ENCODE measurements at places on chromosomes 3 and 15. TPM values are rescaled to one million over a fixed set of nuclear protein-coding genes. Genes with fewer than 3 reads are reported as not detected.

XCR1 gene
- not detected for total RNA-seq

UBE2E2 gene
- 50.8 TPM for total RNA-seq

ONECUT1 gene
- total RNA-seq = not detected

ACAN gene
- 0.77 TPM for total RNA-seq

DNA sequence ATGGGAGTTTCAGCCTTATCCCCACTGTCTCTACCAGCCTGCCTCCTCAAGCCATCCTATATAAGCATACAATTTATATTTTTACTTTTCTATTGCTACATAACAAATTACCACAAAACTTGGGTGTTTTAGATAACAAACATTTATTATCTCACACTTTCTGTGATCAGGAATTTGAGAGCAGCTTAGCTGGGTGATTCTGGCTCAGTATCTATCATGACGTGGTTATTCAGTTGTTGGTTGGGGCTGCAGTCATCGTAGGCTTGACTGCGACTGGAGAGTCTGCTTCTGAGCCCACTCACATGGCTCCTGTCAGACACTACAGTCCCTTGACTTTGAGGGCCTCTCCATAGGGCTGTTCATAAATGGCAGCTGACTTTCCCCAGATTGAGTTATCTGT lies 20.7 kb downstream of the PARP15 start:
- no peak for DNase-seq

DNA sequence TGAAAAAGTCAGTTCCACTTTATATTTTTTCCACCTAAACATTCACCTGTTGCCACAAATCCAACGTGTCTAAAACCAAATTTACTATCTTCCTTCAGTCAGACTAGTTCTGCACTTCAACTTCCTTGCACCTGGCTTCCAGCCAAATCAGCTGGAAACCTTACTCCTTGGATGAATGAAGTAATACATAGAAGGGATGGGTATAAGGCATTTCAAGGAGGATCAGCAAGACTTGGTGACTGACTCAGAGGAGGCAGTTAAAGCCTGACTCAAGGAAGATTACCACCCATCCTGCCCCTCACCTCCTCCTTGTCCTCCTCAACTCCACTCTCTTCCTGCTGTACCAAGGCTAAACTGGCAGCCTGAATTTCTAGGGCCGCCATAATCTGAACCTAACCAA lies 37.1 kb downstream of the QTRT2 start:
- peak; percentile 29 for DNase-seq

GRCh38 chr3:157148196-157148889 lies 11.6 kb downstream of the CCNL1 start:
- DNase-seq = no peak

TEX55 gene
- total RNA-seq = not detected

- no peak for DNase-seq
Observed at GRCh38 chr3:67376416-67376815, 278.0 kb downstream of the SUCLG2 start.

DNA sequence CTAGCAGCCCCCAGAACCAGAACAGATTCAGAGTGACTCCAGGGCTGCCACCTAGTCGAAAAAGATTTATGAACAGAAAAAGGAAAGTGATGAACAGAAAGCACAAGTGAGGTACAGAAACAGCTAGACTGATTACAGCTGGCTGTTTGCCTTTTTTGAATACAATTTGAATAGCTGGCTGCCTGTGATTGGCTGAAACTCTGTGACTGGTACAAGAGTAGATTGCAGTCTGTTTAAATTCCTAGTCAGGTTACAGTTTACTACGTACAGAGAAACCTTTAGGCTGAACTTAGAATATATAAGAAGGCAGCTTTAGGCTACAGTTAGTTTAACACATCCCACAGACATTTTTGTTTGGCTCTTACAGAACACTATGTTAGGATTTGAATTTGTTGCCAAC lies 10.0 kb downstream of the CCDC13 start:
- DNase-seq = no peak

DNA sequence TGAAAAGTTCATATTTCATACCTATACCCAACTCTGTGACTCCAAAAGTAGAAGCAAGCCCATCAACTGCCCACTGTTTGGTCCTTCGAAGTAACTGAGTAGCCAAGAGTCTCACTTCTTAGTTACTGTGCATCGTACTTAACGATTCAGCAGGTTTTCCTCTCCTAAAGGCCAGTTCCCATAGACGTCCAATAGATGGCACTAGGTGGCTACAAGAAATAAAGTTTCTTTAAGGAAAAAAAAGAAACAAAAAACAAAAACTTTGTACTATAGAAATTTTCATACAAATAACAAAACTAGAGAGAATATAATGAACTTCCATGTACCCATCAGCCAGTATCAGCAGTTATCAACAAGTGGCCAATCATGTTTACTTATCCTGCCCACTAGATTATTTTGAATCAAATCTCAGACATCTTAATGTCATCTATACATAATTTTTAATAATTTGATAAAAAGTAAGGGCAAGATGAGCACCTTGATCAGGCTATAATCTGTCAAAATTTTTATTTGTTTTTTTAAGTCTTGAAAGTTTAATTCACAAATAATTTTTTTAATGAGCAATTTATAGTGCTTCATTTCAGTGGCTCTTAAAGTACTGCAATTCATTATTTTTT lies 63.8 kb upstream of the ACP3 start:
- DNase-seq = no peak

DNA sequence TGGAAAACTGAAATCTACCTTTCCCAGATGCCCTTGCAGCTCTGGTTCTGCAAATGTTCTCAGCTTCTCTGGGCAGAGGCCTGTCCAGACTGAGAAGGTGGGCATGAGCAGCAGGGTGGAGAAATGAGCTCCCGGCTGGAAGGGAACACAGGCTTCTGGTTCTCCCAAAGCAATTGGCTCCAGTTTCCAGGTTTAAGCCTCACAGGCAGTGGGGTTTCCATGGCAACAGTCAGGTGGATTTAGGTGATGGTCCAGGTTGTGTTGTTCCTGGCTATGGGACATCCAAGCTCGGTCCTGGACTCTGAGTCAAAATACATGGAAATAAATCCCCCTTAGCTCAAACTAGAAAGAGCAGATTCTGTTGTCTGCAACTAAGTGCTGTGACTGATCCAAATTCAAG lies 94.6 kb upstream of the IQSEC1 start:
- DNase-seq = no peak

GRCh38 chr3:119015942-119016341 lies 18.7 kb downstream of the IGSF11 start:
- DNase-seq = no peak

PAK6 gene
- 10.1 TPM for total RNA-seq

- peak; percentile 56 for DNase-seq
Observed at GRCh38 chr3:39447637-39448483, 19.6 kb upstream of the MOBP start.

- no peak for DNase-seq
Observed at GRCh38 chr15:71302861-71303410, 187.7 kb downstream of the THSD4 start.

FGF7 gene
- 24.5 TPM for total RNA-seq

DNA sequence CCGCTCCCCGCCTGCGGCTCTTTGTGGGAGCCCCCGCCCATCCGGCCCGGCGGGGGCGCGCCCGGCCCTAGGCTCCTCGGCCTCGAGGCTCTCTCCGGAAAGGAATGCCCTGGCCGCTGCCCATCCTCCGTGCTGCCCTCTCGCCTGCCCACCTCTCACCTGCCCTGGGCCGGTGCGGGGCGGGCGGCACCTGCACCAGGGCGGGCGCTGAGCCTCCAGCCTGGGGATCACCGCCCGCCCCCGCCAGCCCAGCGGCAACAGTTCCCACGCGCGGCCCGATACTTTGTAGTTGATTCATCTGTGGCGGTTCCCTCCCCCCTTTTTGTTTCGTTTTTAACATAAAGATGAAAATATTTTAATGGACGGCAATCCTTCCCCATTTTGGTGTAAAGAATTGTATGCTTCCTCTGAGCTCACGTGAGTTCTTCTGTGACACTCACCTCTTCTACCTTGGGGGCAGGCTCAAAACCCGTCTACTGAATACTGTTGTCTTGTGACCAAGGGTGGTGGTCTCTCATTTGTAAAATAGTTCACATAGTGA lies 1.9 kb downstream of the KLF13 start:
- no peak for DNase-seq

- DNase-seq = no peak
Observed at GRCh38 chr3:124277144-124277890, 285.4 kb upstream of the ROPN1 start.

- DNase-seq = no peak
Observed at GRCh38 chr15:88574655-88575054, 28.2 kb upstream of the DET1 start.

- DNase-seq = no peak
Observed at GRCh38 chr3:11157421-11157820, 3.1 kb downstream of the HRH1 start.

KCNMB2 gene
- 5.7 TPM for total RNA-seq

- DNase-seq = no peak
Observed at GRCh38 chr3:83559082-83559481, 1399.7 kb upstream of the CADM2 start.

- DNase-seq = no peak
Observed at GRCh38 chr15:94723801-94724200, 492.4 kb downstream of the MCTP2 start.

STRA6 gene
- total RNA-seq = 0.14 TPM

GOLGA6B gene
- not detected for total RNA-seq

DNA sequence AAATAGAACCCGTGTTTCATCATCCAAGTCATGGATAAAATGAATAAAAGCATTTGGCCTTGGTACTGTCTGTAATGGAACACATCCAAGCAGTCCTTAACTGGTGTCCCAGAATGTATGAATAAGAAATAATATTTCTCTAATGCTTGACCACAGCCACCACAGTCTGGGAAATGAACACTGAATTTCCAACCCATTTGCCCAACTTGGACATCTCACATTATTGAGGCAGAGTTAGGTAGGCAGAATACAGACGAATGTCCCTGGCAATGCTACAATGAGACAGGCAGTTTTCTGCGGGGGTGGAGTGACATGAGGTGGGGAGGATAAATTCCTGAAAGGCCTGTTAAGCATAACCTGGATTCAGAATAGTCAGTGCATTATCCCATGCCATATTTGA lies 245.7 kb downstream of the ZIC1 start:
- no peak for DNase-seq

GPR149 gene
- not detected for total RNA-seq

GCNT3 gene
- not detected for total RNA-seq

GRCh38 chr3:7307410-7307809 lies 446.5 kb downstream of the GRM7 start:
- DNase-seq = no peak

GP9 gene
- total RNA-seq = not detected

GRCh38 chr3:133448478-133449122 lies 48.7 kb downstream of the BFSP2 start:
- no peak for DNase-seq

- no peak for DNase-seq
Observed at GRCh38 chr3:65758876-65759598, 279.7 kb downstream of the MAGI1 start.

RTP1 gene
- total RNA-seq = not detected

- DNase-seq = no peak
Observed at GRCh38 chr3:12438318-12438717, 46.0 kb upstream of the TSEN2 start.

DNA sequence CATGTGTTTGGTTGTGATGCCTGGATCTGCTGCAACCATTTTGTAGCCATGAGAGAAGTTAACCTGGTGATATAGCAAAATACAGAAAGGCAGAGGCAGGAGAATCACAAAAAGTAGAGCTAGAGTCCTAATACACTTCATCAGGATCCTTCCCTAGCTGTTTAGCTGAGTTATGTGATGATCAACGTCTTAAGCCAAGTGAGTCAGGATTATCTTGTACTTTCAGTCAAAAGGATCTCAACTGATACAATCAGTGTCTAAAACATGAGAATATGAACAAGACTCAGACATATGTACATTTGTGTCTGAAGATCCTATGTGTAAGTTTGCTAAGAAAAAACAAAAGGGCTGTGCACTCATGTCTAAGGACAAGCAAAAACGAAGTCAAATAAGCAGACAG lies 236.9 kb downstream of the NTRK3 start:
- DNase-seq = no peak

FEZF2 gene
- total RNA-seq = not detected

DNA sequence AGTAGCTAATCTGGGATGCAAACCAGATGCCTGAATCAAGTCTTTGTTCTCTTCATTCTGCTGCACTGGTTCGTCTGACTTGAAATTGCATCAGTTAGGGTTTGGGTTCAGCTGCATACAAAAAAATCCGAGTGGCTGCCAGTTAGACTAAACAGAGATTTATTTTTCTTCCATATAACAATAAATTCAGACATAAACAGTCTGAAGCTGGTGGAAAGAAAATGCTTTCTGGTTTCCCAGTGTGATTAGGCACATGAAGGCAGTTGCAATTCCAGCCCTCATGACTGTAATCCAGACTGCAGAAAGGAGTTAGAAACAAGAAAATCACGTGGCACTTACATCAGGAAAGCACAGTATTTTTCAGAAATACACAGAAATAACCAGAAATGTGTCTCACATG lies 930.7 kb downstream of the MCTP2 start:
- DNase-seq = no peak

EPHA3 gene
- total RNA-seq = 2.7 TPM

DNA sequence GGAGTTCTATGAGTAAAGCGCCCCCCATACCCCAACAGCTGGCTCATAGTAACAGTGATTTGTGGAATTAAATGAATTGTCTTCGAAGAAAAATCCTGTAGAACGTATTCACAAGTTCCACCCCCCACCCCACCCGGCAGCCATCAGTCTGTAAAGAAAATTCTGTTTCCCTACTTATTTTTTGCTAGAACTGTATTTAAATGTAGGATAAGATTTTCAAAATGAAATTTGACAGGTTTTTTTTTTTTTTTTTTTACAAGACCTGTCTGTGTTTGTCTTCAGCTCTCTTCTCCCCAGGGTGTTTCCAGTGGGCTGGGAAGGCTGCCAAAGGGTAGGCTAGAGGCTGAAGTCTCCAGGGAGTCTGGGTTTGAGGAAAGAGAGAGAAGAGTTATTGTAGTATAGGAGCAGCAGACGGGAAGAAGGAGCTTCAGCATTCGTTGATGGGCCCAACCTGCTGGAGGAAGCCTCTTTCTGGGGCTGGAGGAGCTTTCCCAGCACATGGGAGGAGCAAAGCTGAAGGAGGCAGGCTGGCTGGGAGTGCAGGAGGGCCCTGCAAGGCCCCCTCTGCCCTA lies 130.6 kb upstream of the SEMA6D start:
- peak; percentile 76 for DNase-seq

DNA sequence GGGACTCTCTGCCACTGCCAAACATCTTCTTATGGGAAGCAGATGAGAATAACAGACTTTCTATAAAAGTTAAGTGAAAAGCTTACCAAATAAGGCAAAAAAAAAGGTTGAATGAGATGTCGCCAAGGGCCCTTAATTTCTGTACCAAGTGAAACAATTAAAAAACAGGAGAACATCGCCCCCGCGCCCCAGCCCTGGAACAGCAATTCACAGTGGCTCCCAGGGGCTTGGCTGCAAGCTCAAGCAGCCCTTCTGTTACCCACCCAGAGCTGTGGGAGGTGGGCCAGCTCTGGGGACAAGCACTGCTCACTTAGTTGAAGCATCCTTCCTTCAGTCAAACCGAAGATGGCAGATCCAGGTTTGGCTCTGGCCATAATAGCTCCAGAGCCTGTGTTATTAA lies 208.0 kb downstream of the ERC2 start:
- no peak for DNase-seq

PLXNB1 gene
- total RNA-seq = 54.5 TPM
